ENCODE measurements at places on chromosomes 12 and 14. TPM values are rescaled to one million over a fixed set of nuclear protein-coding genes. Genes with fewer than 3 reads are reported as not detected.

The RHEBL1 gene
- polyA plus RNA-seq: 1.5 TPM

The ASIC1 gene
- polyA plus RNA-seq: 2.7 TPM

The RASAL1 gene
- polyA plus RNA-seq: 5.0 TPM

The PRPH gene
- 112 TPM for polyA plus RNA-seq

DNA sequence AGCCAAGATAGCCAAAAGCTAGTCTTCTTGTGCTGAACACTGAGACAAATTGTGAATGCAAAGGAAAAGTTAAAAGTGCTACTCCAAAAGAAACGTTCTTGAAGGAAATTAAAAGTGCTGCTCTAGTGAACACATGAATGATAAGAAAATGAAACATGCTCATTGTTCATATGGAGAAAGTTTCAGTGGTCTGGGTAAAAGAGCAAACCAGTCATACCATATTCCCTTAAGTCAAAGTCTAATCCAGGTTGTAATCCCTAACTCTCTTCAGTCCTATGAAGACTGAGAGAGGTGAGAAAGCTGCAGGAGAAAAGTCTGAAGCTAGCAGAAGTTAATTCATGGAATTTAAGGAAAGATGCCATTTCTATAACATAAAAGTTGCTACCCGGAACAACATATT, 121.5 kb downstream of the MNAT1 start:
- no peak for DNase-seq

- no peak for DNase-seq
Observed at GRCh38 chr14:65184032-65184764, 81.9 kb upstream of the MAX start.

GRCh38 chr12:9378430-9378835, 170.2 kb upstream of the PZP start:
- DNase-seq: peak; percentile 67

DNA sequence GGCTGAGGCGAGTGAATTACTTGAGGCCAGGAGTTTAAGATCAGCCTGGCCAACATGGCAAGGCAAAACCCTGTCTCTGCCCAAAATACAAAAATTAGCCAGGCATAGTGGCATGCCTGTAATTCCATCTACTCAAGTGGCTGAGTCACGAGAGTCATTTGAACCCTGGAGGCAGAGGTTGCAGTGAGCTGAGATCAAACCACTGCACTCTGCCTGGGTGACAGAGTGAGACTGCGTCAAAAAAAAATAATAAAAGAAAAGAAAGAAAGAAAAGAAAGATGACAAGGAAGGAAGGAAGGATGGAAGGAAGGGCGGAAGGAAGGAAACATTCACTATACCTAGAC, 159.6 kb upstream of the CNOT2 start:
- DNase-seq: no peak

GRCh38 chr14:96304956-96305355, 48.9 kb downstream of the BDKRB1 start:
- DNase-seq: no peak

DNA sequence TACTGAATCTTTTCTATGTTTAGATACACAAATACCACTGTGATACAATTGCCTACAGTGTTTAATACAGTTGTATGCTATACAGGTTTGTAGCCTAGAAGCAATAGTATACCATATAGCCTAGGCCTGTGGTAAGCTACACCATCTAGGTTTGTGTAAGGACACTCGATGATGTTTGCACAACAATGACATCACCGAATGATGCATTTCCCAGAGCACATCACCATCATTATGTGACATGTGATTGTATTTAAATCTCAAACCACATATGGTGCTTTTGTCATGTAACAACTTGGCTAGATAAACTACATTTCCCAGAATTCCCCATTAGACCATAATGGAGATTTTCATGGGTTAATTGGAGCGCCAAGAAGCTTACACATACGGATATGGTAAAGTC, 128.4 kb upstream of the CPNE8 start:
- DNase-seq: no peak

DNA sequence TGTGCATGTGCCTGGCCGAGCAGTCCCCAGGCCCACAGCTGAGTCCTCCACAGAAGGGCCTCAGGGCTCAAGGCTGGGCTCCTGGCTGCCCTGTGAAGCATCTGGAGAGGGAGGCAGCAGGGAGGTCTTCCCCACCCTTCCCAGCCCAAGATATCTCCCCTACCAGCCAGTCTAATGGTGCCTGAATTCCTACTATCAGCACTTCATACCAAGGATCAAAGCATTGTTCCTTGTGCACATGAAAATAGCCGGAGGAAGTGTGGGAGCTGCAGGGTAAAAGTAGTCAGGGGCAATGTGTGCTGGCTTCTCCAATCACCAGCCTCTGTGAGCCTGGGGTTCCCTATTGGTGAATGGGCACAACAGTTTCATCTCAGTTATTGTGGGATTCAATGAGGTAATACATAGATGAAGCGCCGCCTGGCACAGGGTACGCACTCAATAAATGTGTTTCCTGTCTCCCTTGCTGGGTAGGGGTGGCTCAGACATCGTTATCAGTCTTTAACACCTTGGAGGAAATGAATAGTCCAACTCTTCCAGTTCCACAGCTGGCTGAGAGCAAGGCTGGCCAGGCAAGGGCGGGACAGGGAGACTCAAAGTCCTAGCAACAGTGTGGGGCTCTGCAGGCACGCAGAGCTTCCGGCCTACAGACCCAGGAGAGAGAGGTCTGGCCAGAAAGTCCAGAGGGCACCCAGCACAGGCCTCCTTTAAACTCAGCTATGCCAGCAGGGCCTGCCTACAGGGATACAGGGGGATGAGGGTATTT, 39.1 kb upstream of the PNMA1 start:
- DNase-seq: no peak

GRCh38 chr12:86196465-86196864, 59.7 kb downstream of the MGAT4C start:
- DNase-seq: no peak
